ENCODE measurements at places on chromosomes 6 and 20.

DNA sequence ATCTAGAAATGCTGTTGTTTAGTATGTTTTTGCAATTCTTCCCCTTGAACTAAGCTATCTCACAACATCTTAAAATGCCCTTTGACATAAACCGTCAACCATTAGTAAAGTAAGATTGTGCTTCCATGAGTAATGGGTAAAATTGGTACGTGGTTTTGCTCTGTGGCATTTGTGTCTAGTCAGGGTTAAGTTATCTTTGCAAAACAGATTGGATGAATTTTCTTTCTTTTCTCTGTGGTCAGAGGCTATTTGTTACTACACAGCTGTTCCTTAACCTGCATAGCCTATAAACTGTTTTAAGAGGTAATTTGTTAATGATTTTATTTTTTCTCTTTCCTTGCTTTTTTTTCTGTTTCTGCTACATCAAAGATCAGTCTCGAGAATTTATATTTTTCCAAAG, 75.4 kb downstream of the RPP40 start:
- DNase-seq, result no peak

DNA sequence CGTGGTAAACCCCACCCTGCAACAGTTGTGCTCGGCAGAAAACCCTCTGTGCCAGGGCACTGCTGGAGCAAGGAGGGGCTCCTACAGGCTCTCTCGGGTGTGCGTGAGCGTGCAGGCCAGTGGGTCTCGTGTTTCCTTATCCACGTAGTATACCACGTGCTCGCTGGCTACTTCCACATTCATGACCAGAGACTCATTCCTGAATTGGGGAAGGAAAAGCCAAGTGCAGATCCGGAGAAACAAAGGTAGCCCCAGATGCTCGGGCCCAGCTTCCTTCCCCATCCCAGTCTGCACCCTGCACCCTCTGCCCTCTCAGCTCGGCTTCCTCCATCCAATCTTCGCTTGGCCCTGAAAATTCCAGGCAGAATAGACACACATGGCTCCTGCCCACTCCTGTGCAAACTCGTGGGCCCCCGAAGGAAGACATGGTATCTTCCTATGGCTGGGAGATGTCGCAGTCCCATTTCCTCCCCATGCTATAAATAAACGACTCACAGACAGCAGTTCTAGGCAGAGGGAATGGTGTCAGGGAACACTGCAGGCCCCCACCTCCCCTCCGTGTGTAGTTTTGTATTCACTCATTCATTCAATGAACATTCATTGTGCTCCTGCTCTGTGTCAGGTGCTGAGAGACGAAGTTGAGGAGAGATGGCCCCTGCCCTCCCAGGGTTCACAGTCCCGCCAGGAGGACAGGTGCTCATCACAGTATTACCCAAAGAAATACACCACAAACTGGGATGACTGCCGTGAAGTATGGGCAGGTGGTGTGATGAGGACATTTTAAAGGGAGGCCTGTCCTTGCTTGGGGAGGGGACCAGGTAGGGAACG, 29.6 kb downstream of the NPEPL1 start:
- no peak for DNase-seq

DNA sequence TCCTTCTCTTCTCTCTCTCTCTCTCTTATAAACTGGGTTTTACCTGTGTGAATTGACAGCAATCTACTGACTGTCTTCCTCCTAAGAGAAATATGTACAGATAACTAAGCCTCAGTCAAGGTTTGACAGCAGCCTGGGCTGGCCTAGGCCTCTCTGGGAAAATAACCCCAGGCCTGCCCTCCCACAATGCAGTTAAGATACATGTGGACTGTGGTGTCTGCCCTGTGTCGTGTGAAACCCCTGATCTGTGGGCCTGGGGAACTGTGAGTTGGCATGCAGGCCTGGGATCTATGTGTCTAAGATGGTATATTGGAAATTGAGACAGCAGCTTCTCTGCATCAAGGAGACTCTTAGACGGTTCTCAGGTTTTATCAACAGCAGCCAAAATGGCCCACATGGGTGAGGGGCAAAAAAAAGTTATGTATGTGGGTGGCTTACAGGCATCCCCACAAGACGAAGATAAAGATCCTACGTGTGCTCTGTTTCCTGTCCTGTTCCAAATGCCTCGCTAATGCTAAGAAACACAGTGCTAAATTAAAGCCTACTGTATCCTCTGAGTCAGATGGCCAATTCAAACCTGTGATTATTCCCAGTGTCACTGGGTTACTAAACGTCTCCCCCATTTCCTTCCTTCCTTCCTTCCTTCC, 19.0 kb downstream of the LRFN2 start:
- no peak for DNase-seq

- DNase-seq, result no peak
Observed at GRCh38 chr20:20754714-20755113, 42.3 kb upstream of the RALGAPA2 start.

GRCh38 chr6:14128012-14128411, 10.4 kb downstream of the CD83 start:
- no peak for DNase-seq

Data from activated naive CD8-positive, alpha-beta T cell treated with anti-CD3 and anti-CD28 coated beads, Interleukin-2, amount 50 U/mL, for 24 hours (primary cell).